ENCODE measurements at places on chromosomes 12 and 14.

DNA sequence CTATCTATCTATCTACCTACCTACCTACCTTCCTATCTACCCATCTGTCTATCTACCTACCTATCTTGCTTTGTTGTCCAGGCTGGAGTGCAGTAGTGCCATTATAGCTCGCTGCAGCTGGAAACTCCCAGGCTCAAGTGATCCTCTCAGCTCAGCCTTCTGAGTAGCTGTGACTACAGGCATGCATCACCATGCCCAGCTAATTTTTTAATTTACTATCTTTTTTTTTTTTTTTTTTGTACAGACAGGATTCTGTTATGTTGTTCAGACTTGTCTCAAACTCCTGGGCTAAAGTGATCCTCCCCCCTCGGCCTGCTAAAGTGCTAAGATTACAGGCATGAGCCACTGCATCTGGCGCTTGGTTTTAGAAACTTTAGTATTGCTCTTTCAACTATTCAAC lies 762.4 kb downstream of the SLC6A15 start:
- DNase-seq, result no peak

- DNase-seq, result no peak
Observed at GRCh38 chr14:83697099-83697498, 1832.8 kb upstream of the FLRT2 start.

GRCh38 chr12:55713721-55714120 lies 2.1 kb upstream of the BLOC1S1 start:
- DNase-seq, result peak; percentile 93

DNA sequence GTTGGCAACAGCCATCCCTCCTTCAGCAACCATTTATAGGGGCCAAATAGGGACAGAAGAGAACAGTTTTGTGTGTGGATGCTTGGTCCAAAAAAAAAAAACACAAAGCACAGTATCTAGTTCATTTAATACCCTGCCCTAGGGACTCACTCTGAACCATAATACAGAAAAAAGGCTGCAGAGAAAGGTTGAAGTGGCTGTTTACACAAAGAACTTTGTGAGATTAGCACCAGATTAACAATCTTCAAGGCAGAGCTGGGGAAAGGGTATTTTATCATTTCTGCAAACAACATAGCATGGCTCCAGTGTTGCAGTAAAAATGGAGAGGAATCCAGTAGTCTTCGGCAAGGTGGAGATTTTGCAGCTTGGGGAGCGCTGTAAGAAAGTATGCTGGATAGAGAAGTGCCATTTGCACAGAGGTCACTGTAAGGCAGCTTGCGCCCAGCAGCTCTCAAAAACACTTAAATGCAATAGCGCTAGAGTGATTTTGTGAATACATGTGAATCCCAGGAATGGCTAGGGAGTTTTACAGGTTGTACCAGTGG lies 124.2 kb upstream of the PLEKHA5 start:
- no peak for DNase-seq

DNA sequence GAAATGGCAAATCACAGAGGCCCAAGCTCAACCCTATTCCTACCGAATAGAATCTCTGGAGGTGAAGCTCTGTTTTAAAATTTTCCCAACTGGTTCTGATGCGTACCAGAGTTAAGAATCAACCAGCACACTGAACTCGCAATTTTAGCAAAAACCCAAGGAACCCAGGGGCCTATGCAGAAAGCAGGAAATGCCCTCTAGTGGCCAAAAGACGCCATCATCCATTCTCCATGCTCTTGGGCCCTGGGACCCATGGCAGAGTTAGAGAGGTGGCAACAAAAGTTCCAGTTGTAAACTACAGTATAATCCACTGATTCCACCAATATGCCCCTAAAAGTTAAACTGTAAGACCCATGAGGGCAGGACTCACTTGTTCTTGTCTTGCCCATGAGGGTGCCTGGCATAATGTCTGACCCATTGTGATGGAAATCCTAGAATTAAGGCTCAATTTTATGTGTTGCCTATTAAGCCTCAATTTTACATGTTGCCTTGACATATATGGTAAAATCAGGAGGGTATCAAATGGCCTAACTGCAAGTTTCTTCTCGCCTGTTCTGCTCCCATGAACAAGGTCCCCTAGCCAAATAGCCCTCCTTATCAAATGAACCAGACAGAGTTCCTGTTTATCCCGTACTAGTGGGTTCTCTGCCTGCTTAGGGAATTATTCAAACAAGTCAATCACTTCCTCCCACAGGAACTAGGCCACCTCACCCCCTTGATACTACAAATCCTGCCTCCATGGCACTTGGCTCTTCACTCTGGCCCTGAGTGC lies 137.5 kb upstream of the CPM start:
- peak; percentile 82 for DNase-seq

- no peak for DNase-seq
Observed at GRCh38 chr14:77220246-77221017, 38.8 kb downstream of the TMEM63C start.
